ENCODE measurements at places on chromosomes 3 and 15. TPM values are rescaled to one million over a fixed set of nuclear protein-coding genes. Genes with fewer than 3 reads are reported as not detected.

DNA sequence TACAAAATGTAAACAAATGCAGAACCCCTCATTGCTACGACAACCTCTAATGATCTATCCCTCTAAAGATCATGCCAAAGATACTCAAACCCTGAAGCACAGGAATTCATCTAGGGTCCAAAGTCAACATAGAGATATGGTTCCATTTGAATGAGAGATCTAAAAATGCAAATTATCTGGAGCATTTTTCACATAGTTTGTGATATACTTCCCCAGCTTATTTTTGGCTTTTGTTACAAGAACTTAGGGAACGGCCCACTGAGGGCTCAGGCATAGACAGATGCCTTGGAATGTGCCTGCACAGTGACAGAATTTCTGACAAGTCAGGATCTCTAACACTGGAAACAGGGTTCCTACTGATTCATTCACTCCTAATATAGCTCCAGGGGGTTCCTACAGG is 258.9 kb upstream of the THBS1 start:
- no peak for DNase-seq

GRCh38 chr3:192870822-192871221 is 46.8 kb downstream of the MB21D2 start:
- no peak for DNase-seq

- DNase-seq: peak; percentile 13
These were observed 208.4 kb downstream of the PLOD2 start for GRCh38 chr3:145952536-145952935.

DNA sequence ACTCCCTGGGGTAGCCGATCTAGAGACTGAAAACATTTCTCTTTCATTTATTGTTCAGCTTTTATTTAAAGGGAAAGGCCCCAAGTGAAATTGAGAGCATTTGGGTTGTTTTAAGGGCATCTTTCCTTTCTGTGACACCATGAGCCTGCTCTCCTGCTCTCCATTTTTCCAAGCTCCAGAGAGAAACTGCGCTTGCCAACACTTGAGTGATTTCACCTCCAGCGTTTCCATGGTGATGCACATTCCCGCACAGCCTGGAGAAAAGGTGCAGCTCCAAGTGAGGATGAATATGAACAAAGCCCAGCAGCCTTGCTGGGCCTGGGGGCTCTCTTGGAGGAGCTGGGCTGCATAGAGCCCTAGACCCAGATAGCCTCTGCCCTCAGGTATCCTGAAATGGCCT is 159.2 kb upstream of the PPP2R3A start:
- no peak for DNase-seq

DNA sequence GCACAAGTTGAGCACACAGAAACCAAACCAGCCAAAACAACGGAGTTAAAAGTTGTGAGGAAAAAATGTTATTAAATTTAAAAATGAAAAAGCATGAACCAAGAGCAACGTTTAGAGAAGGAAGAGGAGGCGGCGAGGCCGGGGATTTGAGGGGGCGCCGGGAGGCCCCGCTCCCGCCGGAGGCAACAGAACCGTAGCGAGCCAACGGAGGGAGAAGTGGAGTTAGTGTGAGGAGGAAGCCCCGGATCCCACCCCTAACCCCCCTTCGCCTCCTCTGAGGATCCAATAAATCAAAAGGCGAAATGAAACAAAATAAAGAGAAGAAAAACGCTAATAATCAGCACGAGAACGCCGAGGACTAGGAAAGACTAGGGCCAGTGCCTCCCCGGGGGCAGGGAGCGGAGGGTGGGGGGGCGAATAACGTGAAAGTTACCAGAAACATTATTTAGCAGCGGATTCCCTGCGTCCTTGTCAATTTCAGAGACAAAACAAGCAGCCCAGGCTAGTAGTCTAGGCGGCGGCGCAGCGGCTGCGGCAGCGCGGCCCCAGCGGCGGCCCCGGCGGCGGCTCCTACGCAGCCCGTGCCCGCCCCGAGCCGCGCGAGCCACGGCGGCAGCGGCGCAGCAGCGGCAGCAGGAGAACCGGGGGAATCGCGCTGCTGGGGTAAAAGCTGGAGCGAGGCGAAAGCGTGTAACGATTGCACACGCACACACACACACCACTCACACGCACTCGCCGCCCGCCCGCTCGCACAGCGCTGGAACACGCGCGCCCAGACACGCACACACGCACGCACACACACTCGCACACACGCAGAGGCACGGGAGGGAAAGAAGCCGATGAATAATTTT is 1.7 kb downstream of the MEIS2 start:
- no peak for DNase-seq

DNA sequence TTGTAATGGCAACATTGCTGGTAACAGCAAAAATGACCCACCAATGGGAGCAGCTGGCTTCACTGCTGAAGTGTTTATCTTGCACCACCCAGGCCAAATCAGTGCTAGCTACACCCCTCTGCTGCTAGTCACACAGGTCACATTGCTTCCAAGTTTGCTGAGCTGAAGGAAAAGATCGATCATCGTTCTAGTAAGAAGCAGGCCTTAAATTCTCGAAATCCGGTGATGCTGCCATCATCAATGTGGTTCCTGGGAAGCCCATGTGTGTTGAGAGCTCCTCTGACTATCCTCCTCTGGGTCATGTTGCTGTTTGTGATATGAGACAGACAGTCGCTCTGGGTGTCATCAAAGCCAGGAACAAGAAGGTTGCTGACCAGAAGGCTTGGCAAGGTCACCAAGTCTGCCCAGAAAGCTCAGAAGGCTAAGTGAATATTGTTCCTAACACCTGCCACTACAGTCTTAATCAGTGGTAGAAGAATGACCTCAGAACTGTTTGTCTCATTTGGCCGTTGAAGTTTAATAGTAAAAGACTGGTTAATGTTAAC is 21.2 kb downstream of the TM4SF4 start:
- no peak for DNase-seq

Gene GOLGA6L7
- not detected for total RNA-seq

Gene PLSCR2
- total RNA-seq: 0.85 TPM

Gene RSRC1
- 70.6 TPM for total RNA-seq

Gene LRRIQ4
- not detected for total RNA-seq

Gene GNAT1
- not detected for total RNA-seq
